ENCODE measurements at places on chromosomes 6 and 20. TPM values are rescaled to one million over a fixed set of nuclear protein-coding genes. Genes with fewer than 3 reads are reported as not detected.

The BTNL2 gene
- not detected for total RNA-seq

The TEAD3 gene
- total RNA-seq: 0.13 TPM

The PHF1 gene
- 51.4 TPM for total RNA-seq

The WFDC12 gene
- not detected for total RNA-seq

The WFDC2 gene
- total RNA-seq: not detected

- DNase-seq: no peak
These were observed 63.0 kb downstream of the SLC22A23 start for GRCh38 chr6:3393836-3394202.

DNA sequence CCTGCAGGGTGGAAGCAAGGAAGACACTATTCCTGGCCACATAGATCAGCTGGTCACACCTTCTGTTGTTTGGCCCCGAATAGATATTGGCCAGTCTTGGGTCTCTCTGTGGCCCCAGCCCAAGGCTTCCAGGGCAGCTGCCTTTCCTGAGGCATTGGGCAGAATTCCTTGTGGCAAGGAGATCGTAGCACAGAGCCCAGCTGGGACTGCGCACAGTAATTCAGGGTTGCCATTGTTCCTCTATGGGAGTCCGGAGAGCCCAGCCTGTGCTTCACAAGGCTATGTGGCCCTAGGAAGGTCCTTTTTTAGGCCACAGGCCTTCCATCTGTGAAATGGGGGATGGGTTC, 6.9 kb downstream of the SGK2 start:
- no peak for DNase-seq

- DNase-seq: peak; percentile 68
These were observed 14.3 kb upstream of the NCOA3 start for GRCh38 chr20:47487175-47487917.

GRCh38 chr20:47099825-47100441, 205.3 kb downstream of the EYA2 start:
- no peak for DNase-seq

DNA sequence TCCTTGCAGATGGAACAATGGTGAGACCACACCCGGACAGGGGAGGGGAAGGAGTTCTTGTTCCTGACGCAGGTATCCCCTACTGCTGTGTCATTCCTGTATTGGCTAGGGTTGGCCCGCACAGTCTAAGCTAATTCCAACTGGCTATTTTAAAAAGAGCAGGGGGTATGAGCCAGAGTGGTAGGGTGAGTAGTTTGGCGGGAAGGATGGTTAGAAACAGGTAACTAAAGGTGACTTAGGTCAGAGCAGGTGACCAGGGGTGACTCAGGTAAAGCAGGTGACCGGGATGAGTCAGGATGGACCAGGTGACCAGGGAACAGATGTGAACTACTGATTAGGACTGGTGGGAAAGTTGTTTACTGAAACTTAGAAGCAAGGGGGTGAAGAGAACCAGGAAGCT, 58.0 kb downstream of the ZNF292 start:
- no peak for DNase-seq

DNA sequence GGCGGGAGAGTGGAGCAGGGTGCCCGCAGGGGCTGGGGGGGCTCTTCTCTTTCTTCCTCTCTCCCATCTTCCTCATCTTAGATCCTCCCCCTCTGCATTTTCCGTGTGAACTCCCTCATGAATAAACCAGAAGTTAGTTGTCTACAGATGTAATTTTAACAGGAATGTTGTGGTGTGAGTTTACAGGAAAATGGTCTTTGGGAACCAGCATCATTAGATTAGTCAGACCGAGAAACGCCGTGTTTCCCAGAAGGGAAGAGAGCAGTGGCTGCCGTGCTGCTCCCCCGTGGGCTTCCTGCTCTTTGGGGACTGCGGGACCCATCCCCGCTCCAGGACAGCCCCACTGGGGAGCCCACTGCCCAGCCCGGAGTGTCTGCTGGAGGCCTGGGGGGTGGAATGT, 3.4 kb downstream of the MYT1 start:
- DNase-seq: no peak
